Osteoblast (primary cell): ENCODE measurements at places on chromosomes 2 and 18.

- peaks cover under 1% of the 10 kb centered on the region for H3K27me3 ChIP-seq
- H3K4me1 ChIP-seq, result peaks cover 14% of the 10 kb centered on the region
- H3K36me3 ChIP-seq, result no peaks in the 10 kb centered on the region
- DNase-seq, result no peak
Measured at GRCh38 chr2:23520256-23520655, 135.3 kb downstream of the KLHL29 start.

DNA sequence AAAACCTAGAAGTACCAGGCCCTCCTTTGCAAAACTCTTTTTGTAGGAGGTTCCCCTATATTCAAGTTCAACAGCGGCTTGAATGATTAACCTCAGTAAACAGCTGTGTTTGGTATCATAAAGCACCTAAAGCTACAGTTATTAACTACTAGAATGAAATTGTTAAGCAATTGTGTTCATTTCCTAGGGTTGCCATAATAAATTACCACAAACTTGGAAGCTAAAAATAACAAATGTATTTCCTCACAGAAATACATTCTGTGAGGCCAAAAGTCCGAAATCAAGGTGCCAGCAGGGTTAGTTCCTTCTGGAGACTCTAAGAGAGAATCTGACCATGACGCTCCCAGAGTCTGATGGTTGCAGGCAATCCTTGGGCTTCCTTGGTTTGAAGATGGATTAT lies 202.1 kb upstream of the ACVR2A start:
- H3K4me1 ChIP-seq, result no peaks in the 10 kb centered on the region
- H3K4me3 ChIP-seq, result no peak overlapping the region
- H3K36me3 ChIP-seq, result no peaks in the 10 kb centered on the region
- H3K27me3 ChIP-seq, result no peaks in the 10 kb centered on the region

DNA sequence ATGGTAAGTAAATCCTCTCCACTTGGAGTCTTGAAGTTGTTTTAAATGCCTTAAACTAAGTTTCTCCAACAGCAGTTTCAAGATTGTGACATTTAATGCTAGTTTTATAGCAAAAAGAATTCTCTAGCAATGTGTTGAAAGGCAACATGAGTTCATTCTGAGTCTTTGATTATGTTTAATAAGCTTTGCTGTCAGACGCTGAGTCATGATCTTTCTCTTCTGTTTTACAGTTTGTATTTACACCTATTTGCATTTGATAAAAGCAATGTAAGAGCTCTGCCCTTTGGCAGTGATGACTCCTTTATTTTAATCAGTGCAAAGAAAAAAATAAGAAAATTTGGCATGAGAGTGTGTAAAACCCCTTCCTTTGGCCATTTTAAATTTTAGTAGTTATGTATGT lies 497.7 kb downstream of the STK39 start:
- H3K4me1 ChIP-seq, result no peaks in the 10 kb centered on the region
- no peak overlapping the region for H3K4me3 ChIP-seq
- no peak for DNase-seq

GRCh38 chr2:152761214-152761613 lies 42.8 kb downstream of the ARL6IP6 start:
- no peaks in the 10 kb centered on the region for H3K27me3 ChIP-seq
- no peaks in the 10 kb centered on the region for H3K36me3 ChIP-seq
- no peak overlapping the region for H3K4me3 ChIP-seq
- H3K4me1 ChIP-seq, result peaks cover 4% of the 10 kb centered on the region
- DNase-seq, result no peak

DNA sequence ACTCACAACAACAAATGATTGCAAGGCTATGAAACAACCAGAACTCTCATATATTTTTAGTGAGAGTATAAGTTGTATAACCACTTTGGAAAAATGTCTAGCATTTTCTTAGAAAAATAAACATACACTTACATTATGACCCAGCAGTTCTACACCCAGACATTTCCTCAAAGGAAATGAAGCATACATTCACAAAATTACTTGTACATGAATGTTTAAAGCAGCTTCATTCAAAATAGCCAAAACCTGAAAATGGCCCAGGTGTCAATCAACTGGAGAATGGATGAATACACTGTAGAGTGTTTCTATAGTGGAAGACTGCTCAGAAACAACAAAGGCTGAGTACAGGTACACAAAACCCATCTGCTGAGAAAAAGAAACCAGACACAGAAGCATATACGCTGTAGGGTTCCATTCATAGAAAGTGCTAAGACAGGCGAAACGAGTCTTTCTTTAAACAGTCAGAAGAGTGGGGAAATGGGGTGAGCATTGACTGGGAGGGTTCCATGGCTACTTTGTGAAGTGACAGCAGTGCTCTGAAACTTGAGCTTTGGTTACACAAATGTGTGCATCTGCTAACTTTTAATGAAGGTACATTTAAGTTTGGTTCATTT lies 799.0 kb downstream of the DCDC2C start:
- no peak overlapping the region for H3K4me3 ChIP-seq
- no peaks in the 10 kb centered on the region for H3K36me3 ChIP-seq
- no peak overlapping the region for H3K27ac ChIP-seq

- DNase-seq, result no peak
- H3K36me3 ChIP-seq, result no peaks in the 10 kb centered on the region
- no peaks in the 10 kb centered on the region for H3K4me1 ChIP-seq
- H3K4me3 ChIP-seq, result no peak overlapping the region
Measured at GRCh38 chr2:239181903-239182581, 218.8 kb downstream of the HDAC4 start.

DNA sequence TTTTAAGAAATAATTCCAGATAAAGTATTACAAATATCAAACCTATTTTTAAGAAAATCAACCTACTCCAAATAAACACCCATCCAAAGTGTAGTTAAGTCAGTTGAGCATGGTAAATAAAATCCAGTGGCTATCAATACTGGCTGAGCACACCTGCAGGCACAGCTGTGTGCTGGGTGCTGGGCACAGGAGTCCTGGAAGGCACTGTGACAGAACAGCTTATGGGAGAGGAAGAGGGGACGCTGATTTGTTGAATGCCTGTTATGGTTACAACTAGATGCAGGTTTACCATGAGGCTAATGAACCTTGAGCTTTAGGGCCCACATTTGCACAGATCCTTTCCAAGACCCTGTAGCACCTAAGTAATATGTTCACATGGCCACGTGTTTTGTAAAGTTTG lies 202.7 kb downstream of the MTX2 start:
- H3K4me3 ChIP-seq, result no peak overlapping the region
- no peak for DNase-seq
- H3K27me3 ChIP-seq, result no peaks in the 10 kb centered on the region
- H3K27ac ChIP-seq, result no peak overlapping the region
- H3K36me3 ChIP-seq, result no peaks in the 10 kb centered on the region

- peaks cover 37% of the 10 kb centered on the region for H3K36me3 ChIP-seq
- no peak overlapping the region for H3K27ac ChIP-seq
- H3K4me1 ChIP-seq, result peaks cover 11% of the 10 kb centered on the region
- no peaks in the 10 kb centered on the region for H3K27me3 ChIP-seq
- DNase-seq, result no peak
Measured at GRCh38 chr2:73084971-73085370, 13.5 kb upstream of the SFXN5 start.

DNA sequence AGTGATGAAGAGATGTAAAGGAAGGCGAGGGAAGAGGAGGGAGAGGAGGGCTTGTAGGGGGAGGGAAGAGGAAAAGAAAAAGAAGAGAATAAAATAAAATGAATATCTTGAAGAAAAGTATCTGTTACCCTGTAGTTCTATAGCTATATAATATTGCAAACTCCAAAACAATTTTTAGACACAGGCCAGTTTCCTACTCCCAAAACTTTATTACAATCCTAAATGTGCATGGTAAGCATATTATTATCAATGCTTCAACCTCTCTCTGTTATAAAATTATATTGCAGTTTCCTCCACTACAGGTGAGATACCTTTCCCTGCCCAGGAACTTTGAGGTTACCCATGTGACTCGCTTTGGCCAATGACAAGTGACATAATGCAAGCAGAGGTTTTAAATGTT lies 1351.6 kb upstream of the NRXN1 start:
- H3K27me3 ChIP-seq, result no peaks in the 10 kb centered on the region
- no peak overlapping the region for H3K27ac ChIP-seq
- H3K4me3 ChIP-seq, result no peak overlapping the region
- H3K4me1 ChIP-seq, result no peaks in the 10 kb centered on the region

DNA sequence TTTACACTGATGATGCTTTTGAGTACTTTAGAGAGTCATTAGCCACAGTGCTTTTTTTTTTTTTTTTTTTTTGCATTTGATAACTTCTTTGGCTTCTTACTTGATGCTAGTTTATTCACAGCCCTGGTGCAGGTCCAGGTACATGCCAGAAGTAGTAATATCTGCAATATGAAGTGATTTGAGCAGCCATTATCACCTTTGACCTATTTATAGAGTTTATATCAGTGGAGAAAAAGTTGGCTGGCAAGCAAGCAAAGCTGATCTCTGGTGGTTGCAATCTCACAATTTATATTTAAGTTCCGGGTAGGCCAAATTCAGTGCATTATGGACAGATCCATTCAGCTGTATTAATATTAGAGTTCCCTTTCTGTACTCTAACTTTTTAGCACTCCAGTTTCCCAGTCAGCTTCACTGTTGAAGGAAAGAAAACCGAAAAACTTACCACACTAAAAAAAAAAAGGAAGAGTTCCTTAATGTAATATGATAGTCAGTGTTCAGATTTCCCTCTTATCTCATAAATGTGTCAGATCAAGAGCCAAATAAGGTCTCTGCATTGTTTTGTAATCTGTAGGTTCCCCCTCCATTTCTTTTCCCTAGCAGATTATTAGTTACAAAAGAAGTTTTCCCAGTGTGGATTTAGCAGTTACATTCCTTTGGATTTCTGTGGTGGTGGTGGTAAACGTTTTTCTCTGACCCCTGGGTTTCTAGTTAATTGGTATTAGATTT lies 78.6 kb downstream of the HAUS1 start:
- H3K4me3 ChIP-seq, result no peak overlapping the region
- H3K27ac ChIP-seq, result no peak overlapping the region
- peaks cover 5% of the 10 kb centered on the region for H3K4me1 ChIP-seq
- H3K36me3 ChIP-seq, result no peaks in the 10 kb centered on the region
- no peaks in the 10 kb centered on the region for H3K27me3 ChIP-seq

- peak overlapping the region; percentile 65 for H3K27ac ChIP-seq
- H3K4me1 ChIP-seq, result peaks cover 18% of the 10 kb centered on the region
- DNase-seq, result peak; percentile 97
- H3K27me3 ChIP-seq, result no peaks in the 10 kb centered on the region
- H3K36me3 ChIP-seq, result no peaks in the 10 kb centered on the region
Measured at GRCh38 chr2:43100883-43101662, 125.3 kb downstream of the ZFP36L2 start.

GRCh38 chr2:57448816-57449215 lies 597.8 kb upstream of the VRK2 start:
- H3K27me3 ChIP-seq, result no peaks in the 10 kb centered on the region
- H3K4me3 ChIP-seq, result no peak overlapping the region
- H3K4me1 ChIP-seq, result no peaks in the 10 kb centered on the region
- DNase-seq, result no peak
- H3K36me3 ChIP-seq, result no peaks in the 10 kb centered on the region
- no peak overlapping the region for H3K27ac ChIP-seq

- peaks cover 12% of the 10 kb centered on the region for H3K4me1 ChIP-seq
- no peak overlapping the region for H3K27ac ChIP-seq
- no peak overlapping the region for H3K4me3 ChIP-seq
- peaks cover 50% of the 10 kb centered on the region for H3K27me3 ChIP-seq
Measured at GRCh38 chr2:218852911-218853667, 6.5 kb upstream of the WNT6 start.

- peak overlapping the region; percentile 43 for H3K27ac ChIP-seq
- peaks cover 51% of the 10 kb centered on the region for H3K36me3 ChIP-seq
- peaks cover 22% of the 10 kb centered on the region for H3K4me1 ChIP-seq
- H3K4me3 ChIP-seq, result no peak overlapping the region
Measured at GRCh38 chr2:27776097-27776496, 4.6 kb downstream of the MRPL33 start.

- no peak overlapping the region for H3K27ac ChIP-seq
- no peaks in the 10 kb centered on the region for H3K4me1 ChIP-seq
- DNase-seq, result no peak
- no peaks in the 10 kb centered on the region for H3K27me3 ChIP-seq
- no peak overlapping the region for H3K4me3 ChIP-seq
- H3K36me3 ChIP-seq, result no peaks in the 10 kb centered on the region
Measured at GRCh38 chr2:2639251-2640139, 308.4 kb upstream of the MYT1L start.

DNA sequence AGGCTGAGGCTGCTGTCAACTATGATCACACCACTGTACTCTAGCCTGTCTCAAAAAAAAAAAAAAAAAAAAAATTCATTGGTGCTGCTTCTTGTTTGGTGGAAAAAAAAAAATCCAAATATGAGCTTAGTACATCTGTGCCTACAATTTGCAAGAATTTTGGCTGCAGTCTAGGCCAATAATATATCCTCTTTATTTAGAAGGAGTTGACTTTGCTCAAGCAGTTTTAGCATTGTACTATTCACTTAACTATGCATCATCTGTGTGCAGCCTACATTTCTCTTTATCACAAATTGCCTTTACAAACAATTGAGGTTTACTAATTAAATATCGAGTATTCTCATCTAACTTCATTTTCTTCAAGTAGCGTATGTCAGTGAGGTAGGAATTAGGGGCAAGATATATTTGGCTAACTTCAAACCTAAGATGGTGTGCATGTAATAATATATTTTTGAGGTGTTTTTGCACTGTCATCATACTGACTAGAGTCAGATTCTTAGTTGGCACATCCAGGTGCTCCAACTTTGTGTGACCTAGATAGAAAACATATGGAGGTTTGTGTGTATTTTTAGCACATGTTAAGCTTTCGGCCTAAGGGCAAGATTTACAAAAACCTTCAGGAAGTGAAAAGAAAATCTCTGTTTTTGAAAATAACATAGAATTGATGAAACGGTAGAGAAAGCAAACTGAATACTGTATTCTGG lies 51.8 kb downstream of the PMS1 start:
- no peaks in the 10 kb centered on the region for H3K36me3 ChIP-seq
- H3K27me3 ChIP-seq, result no peaks in the 10 kb centered on the region
- H3K4me1 ChIP-seq, result peaks cover 4% of the 10 kb centered on the region
- no peak for DNase-seq
- H3K4me3 ChIP-seq, result peak overlapping the region; percentile 3

- H3K36me3 ChIP-seq, result no peaks in the 10 kb centered on the region
- DNase-seq, result no peak
- peaks cover 9% of the 10 kb centered on the region for H3K4me1 ChIP-seq
- peak overlapping the region; percentile 64 for H3K27ac ChIP-seq
- peak overlapping the region; percentile 91 for H3K4me3 ChIP-seq
- no peaks in the 10 kb centered on the region for H3K27me3 ChIP-seq
Measured at GRCh38 chr2:144333143-144333555, 186.8 kb downstream of the ZEB2 start.

GRCh38 chr2:209473930-209474419 lies 50.1 kb downstream of the MAP2 start:
- peak; percentile 81 for DNase-seq
- H3K4me3 ChIP-seq, result no peak overlapping the region
- H3K27ac ChIP-seq, result peak overlapping the region; percentile 78

GRCh38 chr2:38174646-38175423 lies 98.9 kb upstream of the CYP1B1 start:
- H3K4me3 ChIP-seq, result no peak overlapping the region
- peak overlapping the region; percentile 85 for H3K27ac ChIP-seq
- peak; percentile 46 for DNase-seq
- H3K4me1 ChIP-seq, result peaks cover 62% of the 10 kb centered on the region

- no peak overlapping the region for H3K27ac ChIP-seq
- H3K4me1 ChIP-seq, result peaks cover 14% of the 10 kb centered on the region
- H3K36me3 ChIP-seq, result no peaks in the 10 kb centered on the region
- H3K27me3 ChIP-seq, result no peaks in the 10 kb centered on the region
- no peak overlapping the region for H3K4me3 ChIP-seq
- DNase-seq, result no peak
Measured at GRCh38 chr18:45765796-45766195, 41.8 kb downstream of the SLC14A1 start.

GRCh38 chr2:48218169-48218568 lies 311.8 kb upstream of the STON1 start:
- H3K4me1 ChIP-seq, result no peaks in the 10 kb centered on the region
- no peak for DNase-seq
- H3K4me3 ChIP-seq, result no peak overlapping the region
- H3K36me3 ChIP-seq, result no peaks in the 10 kb centered on the region
